Esophagus squamous epithelium (tissue), 5 donors: ENCODE measurements at places on chromosomes 2 and 18.
A peak's percentile ranks its signal among the peaks of the same experiment; 100 is the strongest.

DNA sequence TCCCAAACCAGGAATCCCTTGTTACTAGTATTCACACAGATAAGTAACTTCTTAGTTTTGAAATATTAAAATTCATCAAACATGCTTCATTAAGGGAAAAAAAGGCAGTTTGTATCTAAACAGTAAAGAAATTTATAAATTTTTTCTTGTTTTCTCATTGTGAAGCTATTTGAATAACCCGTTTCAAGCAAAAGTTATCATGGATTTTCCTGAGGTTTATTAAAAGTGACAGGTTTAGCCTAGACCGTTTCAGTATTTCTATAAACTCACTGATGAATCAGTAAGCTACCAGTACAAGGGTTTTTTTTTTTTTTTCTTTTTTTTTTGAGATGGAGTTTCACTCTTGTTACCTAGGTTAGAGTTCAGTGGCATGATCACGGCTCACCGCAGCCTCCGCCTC, 20.0 kb downstream of the ZNF532 start:
- peaks cover 52% of the 10 kb centered on the region for H3K36me3 ChIP-seq
- H3K27me3 ChIP-seq, result no peaks in the 10 kb centered on the region
- no peak overlapping the region for H3K4me3 ChIP-seq
- peaks cover 7% of the 10 kb centered on the region for H3K4me1 ChIP-seq
- no peak overlapping the region for H3K27ac ChIP-seq

GRCh38 chr2:28545590-28546200, 49.8 kb downstream of the PLB1 start:
- H3K27ac ChIP-seq, result peak overlapping the region; percentile 76
- DNase-seq, result no peak
- peaks cover 37% of the 10 kb centered on the region for H3K4me1 ChIP-seq
- peak overlapping the region; percentile 10 for H3K4me3 ChIP-seq
- H3K27me3 ChIP-seq, result no peaks in the 10 kb centered on the region
- no peaks in the 10 kb centered on the region for H3K36me3 ChIP-seq

GRCh38 chr2:162487816-162488215, 143.9 kb downstream of the GCA start:
- no peaks in the 10 kb centered on the region for H3K36me3 ChIP-seq
- no peak overlapping the region for H3K4me3 ChIP-seq
- peaks cover 11% of the 10 kb centered on the region for H3K4me1 ChIP-seq
- no peaks in the 10 kb centered on the region for H3K27me3 ChIP-seq

DNA sequence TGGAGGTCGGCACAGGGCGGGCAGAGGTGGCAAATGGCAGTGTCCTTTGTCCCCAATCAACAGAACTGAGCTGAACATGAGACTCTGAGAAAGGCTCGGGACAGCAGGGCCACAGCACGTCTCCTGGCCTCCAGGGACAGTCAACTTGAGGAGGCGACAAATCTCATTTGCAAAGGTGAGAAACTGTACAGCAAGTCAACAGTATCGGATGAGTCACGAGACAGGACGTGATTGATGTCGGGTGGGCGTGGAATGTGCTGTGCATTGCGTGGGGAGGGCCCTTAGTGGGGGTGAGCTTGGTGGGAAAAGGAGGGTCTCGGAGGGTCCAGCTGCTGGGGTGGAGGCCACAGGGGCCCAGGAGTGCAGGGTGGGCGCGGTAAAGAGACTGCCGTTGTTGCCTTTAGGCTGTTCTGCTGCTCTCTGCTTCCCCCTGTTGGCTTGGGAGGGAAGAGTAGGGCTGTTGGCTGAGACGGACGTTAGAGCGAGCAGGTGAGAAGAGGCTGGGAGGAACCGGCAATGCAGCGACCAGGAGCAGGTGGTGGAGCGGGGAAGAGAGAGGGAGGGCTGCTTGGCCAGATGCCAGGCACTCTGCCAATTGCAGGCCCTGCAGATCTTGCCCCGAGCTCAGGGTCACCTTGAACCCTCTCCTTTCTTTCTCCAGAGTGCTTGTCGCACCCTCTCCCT, 164.3 kb downstream of the BCL2 start:
- DNase-seq, result peak; percentile 59
- H3K27ac ChIP-seq, result peak overlapping the region; percentile 74
- H3K4me3 ChIP-seq, result peak overlapping the region; percentile 39
- no peaks in the 10 kb centered on the region for H3K27me3 ChIP-seq

- H3K27me3 ChIP-seq, result no peaks in the 10 kb centered on the region
- no peaks in the 10 kb centered on the region for H3K4me1 ChIP-seq
- H3K4me3 ChIP-seq, result no peak overlapping the region
- no peak overlapping the region for H3K27ac ChIP-seq
- no peak for DNase-seq
Measured at GRCh38 chr18:76604935-76605240, 109.8 kb upstream of the ZNF516 start.

GRCh38 chr2:9556121-9556743, 602 bp upstream of the ADAM17 start:
- peaks cover 60% of the 10 kb centered on the region for H3K4me1 ChIP-seq
- DNase-seq, result no peak
- H3K4me3 ChIP-seq, result peak overlapping the region; percentile 82
- H3K36me3 ChIP-seq, result peaks cover 7% of the 10 kb centered on the region
- H3K27ac ChIP-seq, result peak overlapping the region; percentile 100
- no peaks in the 10 kb centered on the region for H3K27me3 ChIP-seq

- H3K4me1 ChIP-seq, result peaks cover 35% of the 10 kb centered on the region
- no peak for DNase-seq
- no peak overlapping the region for H3K4me3 ChIP-seq
- H3K27me3 ChIP-seq, result no peaks in the 10 kb centered on the region
- H3K36me3 ChIP-seq, result peaks cover 8% of the 10 kb centered on the region
Measured at GRCh38 chr2:105800036-105800713, 55.5 kb downstream of the NCK2 start.

DNA sequence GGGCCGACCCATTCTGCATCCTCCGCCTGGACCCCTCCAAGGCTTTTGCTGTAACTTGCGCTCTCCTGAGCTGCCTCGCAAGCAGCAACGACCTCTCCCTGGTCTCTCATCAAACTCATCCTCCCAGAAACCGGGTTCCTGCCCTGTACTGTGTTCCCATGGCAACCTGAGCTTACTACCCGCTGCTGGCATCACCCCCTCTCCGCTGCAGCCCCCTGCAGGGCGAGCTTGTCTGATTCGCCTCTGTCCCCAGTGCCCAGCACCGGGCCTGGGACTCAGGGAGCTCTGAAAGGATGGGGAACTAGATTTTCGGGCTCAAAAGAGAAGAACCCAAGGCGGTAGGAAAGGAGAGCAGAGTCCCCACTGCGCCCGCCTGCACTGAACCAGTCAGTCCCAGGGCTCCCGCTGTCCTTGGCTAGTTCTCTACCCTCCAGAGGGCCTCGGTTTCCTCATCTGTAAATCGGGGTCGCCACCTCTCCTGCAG, 463 bp downstream of the HS1BP3 start:
- DNase-seq, result no peak
- H3K4me3 ChIP-seq, result peak overlapping the region; percentile 87
- H3K27ac ChIP-seq, result peak overlapping the region; percentile 95
- no peaks in the 10 kb centered on the region for H3K36me3 ChIP-seq
- no peaks in the 10 kb centered on the region for H3K27me3 ChIP-seq
- peaks cover 23% of the 10 kb centered on the region for H3K4me1 ChIP-seq

GRCh38 chr2:107627164-107627563, 199.5 kb upstream of the RGPD4 start:
- no peaks in the 10 kb centered on the region for H3K36me3 ChIP-seq
- DNase-seq, result no peak
- no peaks in the 10 kb centered on the region for H3K4me1 ChIP-seq
- no peak overlapping the region for H3K4me3 ChIP-seq
- H3K27me3 ChIP-seq, result no peaks in the 10 kb centered on the region

GRCh38 chr2:65361623-65362022, 70.8 kb downstream of the SPRED2 start:
- no peak overlapping the region for H3K27ac ChIP-seq
- no peaks in the 10 kb centered on the region for H3K36me3 ChIP-seq
- H3K27me3 ChIP-seq, result no peaks in the 10 kb centered on the region

DNA sequence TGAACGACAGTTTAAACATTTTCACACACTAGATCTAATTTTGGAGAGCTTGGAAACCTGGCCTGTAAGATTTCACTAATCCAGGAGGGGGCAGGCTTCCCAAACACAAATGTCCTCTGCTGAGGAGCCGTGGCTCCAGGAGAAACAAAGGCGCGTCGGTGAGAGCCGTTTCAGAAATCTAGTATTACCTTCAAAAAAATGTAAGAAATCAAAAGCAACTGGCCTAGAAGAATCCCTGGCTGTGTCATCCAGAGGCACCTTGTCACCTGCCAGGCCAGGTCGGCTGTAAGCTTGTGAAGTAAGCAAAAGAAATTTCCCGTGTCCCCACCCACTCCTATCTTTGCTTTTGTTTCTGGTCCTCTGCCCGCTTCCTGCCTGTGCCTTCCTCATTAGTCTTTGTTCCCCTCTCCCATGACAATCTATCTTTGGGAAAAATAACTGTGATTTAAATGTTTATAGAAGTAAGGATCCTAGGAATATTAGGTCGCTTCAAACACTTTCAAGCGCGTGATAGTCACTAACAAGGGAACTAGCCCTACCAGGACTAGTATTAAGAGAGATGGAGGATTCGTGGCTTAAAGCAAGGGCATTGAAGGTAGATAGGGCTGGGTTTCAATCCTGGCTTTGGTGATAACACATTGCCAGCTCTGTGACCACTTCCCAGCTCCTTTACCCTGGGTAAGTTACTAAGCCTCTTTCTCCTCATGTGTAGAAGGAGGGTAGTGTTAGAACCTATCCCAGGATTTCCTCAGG, 99.5 kb upstream of the STK39 start:
- no peaks in the 10 kb centered on the region for H3K4me1 ChIP-seq
- peak overlapping the region; percentile 69 for H3K4me3 ChIP-seq
- H3K27ac ChIP-seq, result no peak overlapping the region
- peaks cover 14% of the 10 kb centered on the region for H3K27me3 ChIP-seq
- no peaks in the 10 kb centered on the region for H3K36me3 ChIP-seq

DNA sequence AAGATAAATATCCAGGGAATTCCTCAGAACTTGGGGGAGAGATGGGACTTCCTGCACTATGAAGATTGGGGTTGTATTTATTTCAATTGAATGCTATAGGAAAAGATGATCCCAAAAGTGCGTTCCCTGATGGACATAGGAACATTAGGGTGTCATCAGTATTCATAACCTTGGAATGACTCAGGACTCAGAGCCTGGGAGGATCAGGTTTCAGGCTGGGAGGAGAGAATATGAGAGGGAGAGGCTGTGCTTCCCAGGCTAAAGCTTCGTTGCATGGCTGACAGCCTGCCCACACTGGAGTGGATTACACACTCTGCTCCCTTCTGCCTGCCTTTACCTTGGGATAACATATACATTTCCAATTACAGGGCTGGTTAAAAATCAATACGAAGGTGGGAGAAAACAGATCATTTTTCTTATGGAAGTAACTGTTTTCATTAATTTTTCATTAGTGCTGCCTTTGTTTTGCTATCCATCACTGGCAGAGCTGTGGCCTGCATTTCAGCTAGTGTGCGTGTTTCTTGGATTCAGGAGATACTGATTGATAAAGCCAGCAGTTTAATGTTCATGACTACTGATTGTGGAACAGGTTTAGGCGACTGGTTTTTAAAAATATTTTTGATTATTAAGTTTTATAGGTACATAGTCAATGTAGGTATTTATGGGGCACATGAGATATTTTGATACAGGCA, 118.7 kb downstream of the KCTD1 start:
- no peak overlapping the region for H3K27ac ChIP-seq
- no peak overlapping the region for H3K4me3 ChIP-seq
- DNase-seq, result no peak
- no peaks in the 10 kb centered on the region for H3K4me1 ChIP-seq
- no peaks in the 10 kb centered on the region for H3K36me3 ChIP-seq

GRCh38 chr2:157244691-157245090, 12.8 kb upstream of the GALNT5 start:
- H3K27me3 ChIP-seq, result no peaks in the 10 kb centered on the region
- no peak overlapping the region for H3K4me3 ChIP-seq
- H3K27ac ChIP-seq, result no peak overlapping the region

- H3K27me3 ChIP-seq, result no peaks in the 10 kb centered on the region
- no peak for DNase-seq
- no peaks in the 10 kb centered on the region for H3K36me3 ChIP-seq
- H3K4me3 ChIP-seq, result no peak overlapping the region
Measured at GRCh38 chr2:108640731-108641130, 78.6 kb upstream of the RANBP2 start.

DNA sequence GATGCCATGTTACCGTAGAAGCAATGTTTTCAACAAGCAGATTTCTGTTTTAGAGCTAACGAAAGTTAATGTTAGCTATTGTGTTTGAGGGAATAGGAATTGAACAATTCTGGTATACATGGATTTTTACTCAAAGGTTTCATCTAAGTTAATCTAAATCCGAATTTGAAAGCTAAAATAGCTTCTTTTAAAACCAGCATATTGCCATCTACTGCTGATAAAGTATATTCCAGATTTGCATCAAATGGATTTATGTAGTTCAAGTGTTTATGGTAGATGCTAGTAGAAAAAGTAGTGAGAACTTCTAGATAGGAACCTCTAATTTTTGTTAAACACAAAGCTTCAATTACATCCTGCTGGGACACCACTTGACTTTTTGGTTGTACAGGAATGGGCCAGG, 1569.5 kb upstream of the NXPH2 start:
- no peaks in the 10 kb centered on the region for H3K36me3 ChIP-seq
- H3K27me3 ChIP-seq, result no peaks in the 10 kb centered on the region
- DNase-seq, result no peak

DNA sequence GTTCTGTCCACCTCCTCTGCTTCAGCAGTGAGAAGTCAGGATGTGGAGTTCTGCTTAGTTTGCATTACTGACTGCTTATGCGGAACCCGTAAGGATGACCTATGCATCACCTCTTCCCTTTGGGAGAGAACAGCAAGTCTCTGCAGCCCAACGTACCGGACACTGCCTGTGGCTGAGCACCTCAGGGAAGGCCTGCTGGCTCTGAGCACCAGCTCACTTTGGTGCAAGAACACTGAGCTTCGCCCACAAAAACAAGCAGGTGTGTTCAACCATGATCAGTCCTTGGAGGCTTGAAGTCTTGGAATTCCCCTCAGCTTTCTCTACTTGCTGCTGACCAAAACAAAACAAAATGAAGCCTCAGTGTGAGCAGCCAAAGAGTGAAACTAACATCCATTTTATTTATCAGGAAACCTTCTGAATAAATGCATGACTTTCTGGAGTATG, 52.7 kb upstream of the NCK2 start:
- no peak overlapping the region for H3K4me3 ChIP-seq
- H3K27ac ChIP-seq, result no peak overlapping the region
- H3K36me3 ChIP-seq, result no peaks in the 10 kb centered on the region
- H3K4me1 ChIP-seq, result no peaks in the 10 kb centered on the region
- H3K27me3 ChIP-seq, result no peaks in the 10 kb centered on the region

DNA sequence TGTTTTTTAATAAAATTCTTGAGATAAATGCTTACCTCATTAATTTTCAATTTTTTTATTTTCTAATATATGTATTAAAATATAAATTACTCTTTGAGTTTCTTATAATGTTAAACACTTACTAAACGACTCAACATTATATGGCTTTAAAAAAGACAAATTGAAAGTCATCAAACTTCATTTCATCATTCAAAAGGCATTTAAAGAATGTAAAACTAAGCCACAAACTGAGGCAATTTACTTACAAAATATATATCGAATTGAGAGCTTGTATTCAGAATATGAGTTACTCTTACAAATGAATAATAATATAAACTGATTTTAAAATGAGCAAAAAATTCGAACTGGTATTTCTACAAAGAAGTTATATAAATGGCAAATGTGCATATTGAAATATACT, 1262.2 kb upstream of the PIK3C3 start:
- H3K4me1 ChIP-seq, result no peaks in the 10 kb centered on the region
- H3K36me3 ChIP-seq, result no peaks in the 10 kb centered on the region
- H3K27ac ChIP-seq, result no peak overlapping the region
